ENCODE measurements at places on chromosomes 4 and X. TPM values are rescaled to one million over a fixed set of nuclear protein-coding genes. Genes with fewer than 3 reads are reported as not detected.

DNA sequence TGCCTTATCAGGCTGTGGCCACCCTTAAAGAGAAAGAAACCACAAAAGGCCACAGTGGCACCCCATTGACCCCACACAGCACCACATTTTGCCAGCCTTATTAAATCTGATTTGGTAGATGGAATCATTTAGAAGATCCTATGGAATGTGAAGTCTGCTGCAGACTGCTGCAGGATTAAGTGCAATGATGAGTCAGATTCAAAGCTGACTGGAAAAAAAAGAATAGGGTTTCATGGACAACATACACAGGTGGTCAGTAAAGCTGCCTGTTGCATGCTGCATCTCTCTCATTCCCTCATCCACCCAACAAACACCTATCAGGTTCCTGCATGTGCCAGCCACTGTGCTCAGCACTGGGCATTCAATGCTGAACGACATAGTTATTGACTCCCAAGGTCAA lies 56.6 kb downstream of the CHST7 start:
- no peak for DNase-seq

GRCh38 chrX:104864296-104864695 lies 298.3 kb downstream of the IL1RAPL2 start:
- DNase-seq, result no peak

DNA sequence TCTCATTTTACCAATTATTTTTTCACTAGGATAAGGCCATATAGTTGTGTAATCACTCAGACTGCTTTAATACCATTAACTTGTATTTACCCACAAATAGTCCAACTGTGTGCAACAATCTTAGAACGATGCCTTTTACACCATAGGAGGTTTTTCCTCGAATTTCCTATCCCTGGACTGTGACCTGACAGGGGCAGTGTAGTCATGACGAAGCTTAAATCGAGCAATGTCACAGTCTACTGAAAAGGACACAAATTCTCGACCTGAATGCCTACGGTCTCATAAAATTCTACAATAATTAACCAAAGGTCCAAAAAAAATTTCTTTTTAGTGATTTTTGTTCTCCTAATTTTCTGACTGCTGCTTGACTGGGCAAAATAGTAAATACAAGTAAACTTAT lies 208.9 kb downstream of the ADAMTS3 start:
- no peak for DNase-seq

- DNase-seq, result no peak
These were observed 32.3 kb upstream of the AFAP1 start for GRCh38 chr4:7971881-7972500.

- DNase-seq, result no peak
These were observed 89.8 kb downstream of the EIF4E start for GRCh38 chr4:98838977-98839618.

DNA sequence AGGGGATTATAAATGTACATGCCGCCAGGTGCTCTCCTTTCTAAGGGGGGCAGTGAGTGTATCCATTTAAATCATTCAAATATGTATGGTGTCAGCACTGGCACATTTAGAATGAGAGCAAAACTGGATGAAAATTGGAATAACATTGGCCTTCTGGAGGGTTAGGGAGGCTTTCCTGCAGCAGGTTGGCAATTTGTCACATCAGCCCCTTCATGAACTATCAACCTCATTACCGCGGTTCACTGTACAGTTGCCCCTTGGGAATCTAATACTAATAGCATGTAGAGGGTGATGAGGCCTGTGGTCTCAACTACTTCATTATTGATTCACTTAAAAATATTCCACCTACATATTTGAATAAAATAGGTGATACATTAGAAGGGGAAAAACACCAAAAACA lies 117.9 kb downstream of the PDHA2 start:
- DNase-seq, result no peak

DNA sequence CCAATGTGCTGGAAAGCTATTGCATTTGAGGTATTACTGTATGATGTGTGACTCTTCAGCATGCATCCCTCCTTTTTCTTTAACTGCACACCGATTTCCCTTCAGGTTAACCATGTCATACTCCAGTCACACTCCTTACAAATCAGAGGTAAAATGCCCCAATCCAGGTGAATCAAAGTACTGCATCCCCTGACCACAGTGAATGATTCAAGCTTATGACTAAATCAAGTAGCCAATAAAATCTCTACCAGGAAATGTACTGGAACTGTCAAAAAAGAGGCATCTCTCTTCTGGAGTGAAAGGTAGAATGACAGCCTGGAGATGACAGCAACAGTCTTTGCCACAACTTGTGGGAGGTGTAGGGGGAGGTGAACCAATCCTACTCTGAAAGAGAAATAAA lies 10.4 kb downstream of the ADAMTS3 start:
- no peak for DNase-seq

DNA sequence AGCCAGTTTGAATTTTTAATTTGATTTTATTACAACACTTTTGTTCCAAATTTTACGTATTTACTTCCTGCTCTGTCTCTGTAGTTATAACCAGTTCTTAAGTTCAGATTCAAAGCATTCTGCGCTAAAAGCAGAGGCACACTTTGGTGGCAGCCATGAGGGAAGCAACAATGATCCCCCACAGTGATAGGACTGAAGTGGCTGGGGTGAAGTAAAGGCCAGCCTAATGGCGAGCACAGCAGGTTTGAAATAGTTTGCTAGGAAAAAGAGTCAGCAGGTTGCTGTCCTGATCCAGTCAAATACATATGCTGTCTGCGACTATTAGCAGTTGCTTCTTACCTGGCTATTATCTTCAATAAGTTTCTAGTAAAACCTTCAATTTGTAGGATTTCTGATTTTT lies 176.3 kb downstream of the RPA4 start:
- no peak for DNase-seq

The TMEM164 gene
- polyA plus RNA-seq, result 41.8 TPM

The GPRASP3 gene
- 17.3 TPM for polyA plus RNA-seq

The POU4F2 gene
- not detected for polyA plus RNA-seq

The HSFX1 gene
- 2.2 TPM for polyA plus RNA-seq

The RBMXL3 gene
- not detected for polyA plus RNA-seq
